ENCODE measurements at places on chromosomes 1 and 21.

DNA sequence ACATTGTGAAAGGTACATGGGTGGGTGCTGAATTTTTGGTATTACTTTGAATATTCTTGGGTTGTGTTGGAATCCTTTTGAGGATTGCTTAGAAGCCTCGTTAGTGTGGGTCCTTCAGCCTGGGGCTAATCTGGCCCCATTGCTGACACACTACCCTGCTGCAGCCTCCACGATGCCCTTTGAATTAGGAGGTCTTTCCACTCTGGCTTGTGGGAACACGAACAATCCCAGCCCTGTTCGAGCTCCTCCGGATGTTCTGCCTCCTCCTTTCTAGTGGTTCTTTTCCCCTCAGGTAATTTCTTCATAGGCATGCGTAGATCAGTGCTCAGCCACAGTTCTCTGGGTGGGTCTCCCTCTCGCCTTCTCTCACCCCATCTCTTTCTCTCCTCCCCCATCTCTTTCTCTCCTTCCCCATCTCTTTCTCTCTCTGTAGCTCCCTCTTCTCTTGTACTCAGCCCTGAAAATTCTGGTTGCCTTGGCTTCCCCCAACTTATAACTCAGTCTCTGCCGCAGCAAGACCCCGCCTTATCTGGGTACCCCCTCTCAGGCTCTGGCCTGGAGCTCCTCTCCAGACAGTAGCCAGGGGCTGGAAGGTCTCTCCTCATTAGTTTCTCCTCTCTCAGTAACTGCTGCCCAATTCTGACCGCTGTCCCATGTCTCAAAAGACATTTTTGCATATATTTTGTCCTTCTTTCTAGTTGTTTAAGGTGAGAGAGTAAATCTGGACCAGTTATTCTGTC is 46.0 kb upstream of the SLC19A1 start:
- DNase-seq = no peak

- no peak for DNase-seq
Measured at GRCh38 chr1:153032677-153033308, 1.8 kb downstream of the SPRR1B start.

- DNase-seq = no peak
Measured at GRCh38 chr1:100989306-100990077, 36.1 kb downstream of the DPH5 start.

- no peak for DNase-seq
Measured at GRCh38 chr21:41678924-41679318, 87.9 kb downstream of the RIPK4 start.

DNA sequence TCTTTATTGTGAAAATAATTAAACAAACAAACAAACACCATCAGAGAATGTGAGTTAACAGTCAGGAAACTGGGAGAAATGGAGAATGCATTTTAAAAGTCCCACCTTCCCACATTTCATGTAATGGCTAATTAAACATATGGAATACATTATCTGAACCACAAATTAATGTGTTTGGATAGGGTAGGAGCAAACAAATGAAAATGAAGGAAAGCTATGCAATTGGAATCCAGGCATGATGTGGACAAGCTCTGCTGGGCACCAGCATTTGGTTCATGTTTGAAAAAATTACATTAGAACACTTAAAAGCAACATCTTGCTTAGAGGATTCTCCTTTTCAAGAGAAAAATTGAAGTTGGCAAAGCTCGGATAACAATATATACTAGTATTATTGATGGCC is 628.1 kb downstream of the LMO4 start:
- no peak for DNase-seq

DNA sequence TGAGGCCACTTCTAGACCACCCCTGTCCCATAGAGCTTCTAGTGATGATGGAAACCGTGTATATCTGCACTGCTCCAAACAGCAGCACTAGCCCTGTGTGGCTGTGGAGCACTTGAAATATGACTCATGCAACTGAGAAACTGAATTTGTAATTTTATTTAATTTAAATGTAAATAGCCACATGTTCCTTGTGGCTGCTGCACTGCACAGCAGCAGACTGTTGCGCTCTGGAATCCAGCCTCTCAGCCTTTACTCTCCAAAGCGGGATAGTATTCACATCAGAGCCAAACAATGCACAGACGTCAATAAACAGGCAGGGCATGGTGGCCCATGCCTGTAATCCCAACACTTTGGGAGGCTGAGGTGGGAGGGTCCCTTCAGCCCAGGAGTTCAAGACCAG is 12.0 kb downstream of the CAPN2 start:
- no peak for DNase-seq

GRCh38 chr1:222712253-222713090 is at the start of the genes AIDA and BROX:
Gene AIDA, minus strand, starts transcription at chr1:222712491. Its CDS starts 174 bp downstream, at chr1:222712317.
Gene BROX, plus strand, starts transcription at chr1:222712564. Its CDS starts 3,136 bp downstream, at chr1:222715700.
- peak; percentile 98 for DNase-seq

GRCh38 chr1:44587796-44588460 is 86.4 kb downstream of the TMEM53 start:
- DNase-seq = no peak

- DNase-seq = no peak
Measured at GRCh38 chr1:39472826-39473225, 18.6 kb upstream of the BMP8A start.

DNA sequence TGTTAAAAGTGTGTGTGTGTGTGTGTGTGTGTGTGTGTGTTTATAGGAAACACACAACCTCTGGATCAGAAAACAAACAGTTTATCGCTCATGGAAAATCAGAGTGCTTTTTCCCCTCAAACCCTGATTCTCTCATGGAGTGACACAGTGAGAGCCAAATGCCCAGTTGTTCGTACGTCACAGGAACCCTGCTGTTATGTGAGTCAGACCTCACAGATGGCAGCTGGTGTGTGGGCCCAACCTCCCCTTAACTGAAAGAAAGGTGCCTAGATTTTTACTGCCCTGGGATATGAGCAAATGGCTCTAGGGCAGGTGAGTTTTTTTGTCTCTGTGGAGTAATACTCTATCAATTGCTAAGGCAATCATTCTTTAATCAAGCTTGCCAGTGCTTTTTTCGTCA is 1788.1 kb downstream of the BRINP3 start:
- DNase-seq = no peak

GRCh38 chr1:19289244-19289643 is 674 bp upstream of the AKR7A3 start:
- no peak for DNase-seq

- no peak for DNase-seq
Measured at GRCh38 chr1:30575066-30575465, 148.3 kb downstream of the MATN1 start.

DNA sequence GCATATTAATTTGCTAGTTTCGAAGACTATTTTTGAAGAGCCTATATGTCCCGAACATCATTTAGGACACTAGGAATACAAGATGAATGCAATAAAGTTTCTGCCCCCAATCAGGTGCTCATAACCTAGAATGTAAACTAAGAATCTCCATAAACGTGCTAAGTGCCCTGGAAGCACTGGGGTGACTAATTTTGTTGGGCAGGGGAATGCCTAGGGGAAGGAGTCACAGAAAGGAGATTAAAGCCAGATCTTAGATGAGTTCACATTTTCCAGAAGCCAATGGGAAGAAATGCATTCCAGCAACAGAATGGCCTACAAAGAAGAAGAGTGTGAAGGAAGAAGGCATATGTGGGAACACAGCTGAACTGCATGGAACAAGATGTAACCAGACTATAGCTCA is 19.5 kb downstream of the SCYL3 start:
- no peak for DNase-seq

DNA sequence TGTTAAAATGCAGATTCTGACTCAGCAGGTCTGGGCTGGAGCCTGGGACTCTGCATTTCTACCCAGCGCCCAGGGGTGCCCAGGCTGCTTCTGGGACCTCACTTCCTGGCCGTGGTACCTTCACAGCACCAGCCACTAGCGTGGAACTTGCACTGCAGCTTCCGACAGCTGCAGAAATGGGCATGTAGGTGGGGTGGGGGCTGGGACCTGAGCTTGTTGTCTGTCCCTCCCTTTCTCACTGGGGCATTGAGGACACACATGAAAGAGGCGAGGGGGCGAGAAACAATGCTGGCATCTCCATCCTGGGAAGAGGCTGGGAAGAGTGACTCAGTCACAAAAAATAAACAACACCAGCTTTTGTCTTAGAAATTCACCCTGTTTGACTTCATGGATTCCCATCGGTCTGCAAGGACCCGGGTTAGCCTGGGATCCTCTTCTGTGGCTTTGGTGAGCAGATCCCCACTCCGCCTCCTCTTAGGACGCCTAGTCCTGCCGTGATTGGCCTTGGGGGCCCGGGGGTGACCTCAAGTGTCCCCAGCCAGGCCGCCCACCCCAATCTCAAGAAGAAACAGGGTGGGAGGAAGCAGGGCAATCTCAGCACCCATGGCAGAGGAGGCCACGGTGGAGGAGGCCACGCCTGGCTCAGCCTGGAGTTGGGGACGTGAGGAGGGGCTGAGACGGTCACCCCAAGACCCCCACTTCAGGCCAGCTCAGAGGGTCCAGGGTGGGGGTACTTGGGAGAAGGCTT is 29.9 kb upstream of the POFUT2 start:
- DNase-seq = no peak

GRCh38 chr21:29638761-29639327 is 301.0 kb downstream of the GRIK1 start:
- no peak for DNase-seq

- no peak for DNase-seq
Measured at GRCh38 chr1:212605441-212606394, 2.8 kb upstream of the ATF3 start.

DNA sequence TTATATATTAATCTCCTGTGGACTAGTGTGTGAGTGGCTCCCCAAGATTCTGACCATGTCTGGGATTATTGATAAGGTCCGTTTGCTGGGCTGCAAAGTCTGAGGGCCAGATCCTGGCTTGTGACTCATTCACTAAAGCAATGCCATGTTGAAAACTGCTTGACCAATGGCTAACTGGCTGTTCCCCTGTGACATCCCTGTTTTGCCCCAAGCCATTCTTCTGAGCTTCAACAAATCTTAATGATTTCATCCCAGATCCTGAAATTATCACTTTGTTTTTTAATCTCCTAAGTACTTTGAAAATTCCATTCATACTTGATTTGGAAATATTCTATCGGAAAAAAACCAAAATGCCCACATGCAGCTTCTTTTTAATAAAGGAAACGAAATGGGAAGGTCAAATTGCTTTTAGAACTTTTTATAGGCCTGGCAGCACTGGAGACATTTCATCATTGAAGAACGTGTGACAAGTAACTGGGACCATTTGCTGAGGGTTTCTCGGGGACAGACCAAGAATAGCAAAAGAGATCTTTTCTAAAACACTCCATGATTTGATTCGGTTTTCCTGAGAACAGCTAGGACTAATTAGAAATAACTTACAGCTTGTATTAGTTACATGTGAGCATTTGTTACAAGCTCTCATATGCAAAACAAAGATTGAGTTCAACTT is 121.3 kb downstream of the TGFB2 start:
- no peak for DNase-seq

- DNase-seq = no peak
Measured at GRCh38 chr1:210482945-210483617, 154.4 kb downstream of the HHAT start.

All from stimulated activated naive CD8-positive, alpha-beta T cell treated with anti-CD3 and anti-CD28 coated beads, Interleukin-15, Interleukin-2, amounts not matched to agents 100 U/mL and 50 U/mL, for 24 hours (primary cell).